Coronary artery (tissue), 2 donors: ENCODE measurements at places on chromosomes 11 and 22.

GRCh38 chr22:20436768-20437612 lies 635 bp downstream of the SCARF2 start:
- no peak for DNase-seq

DNA sequence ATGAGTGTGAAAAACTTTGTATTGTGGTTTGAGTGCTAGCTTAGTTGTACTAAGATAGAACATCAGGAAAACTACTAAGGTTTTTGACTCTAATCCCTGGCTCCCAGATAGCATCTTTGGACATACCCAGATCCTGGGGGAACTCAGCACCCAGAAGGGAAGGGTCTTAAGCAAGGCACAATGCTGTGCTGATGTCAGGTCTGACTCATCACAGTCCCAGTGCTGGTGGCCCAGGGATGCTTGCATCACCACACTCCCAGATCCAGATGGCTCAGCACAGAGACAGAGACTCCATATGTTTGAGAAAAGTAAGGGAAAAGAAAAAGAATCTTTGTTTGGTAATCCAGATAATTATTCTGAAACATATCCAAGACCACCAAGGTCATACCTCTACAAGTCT lies 18.3 kb upstream of the OR56A3 start:
- DNase-seq, result no peak

DNA sequence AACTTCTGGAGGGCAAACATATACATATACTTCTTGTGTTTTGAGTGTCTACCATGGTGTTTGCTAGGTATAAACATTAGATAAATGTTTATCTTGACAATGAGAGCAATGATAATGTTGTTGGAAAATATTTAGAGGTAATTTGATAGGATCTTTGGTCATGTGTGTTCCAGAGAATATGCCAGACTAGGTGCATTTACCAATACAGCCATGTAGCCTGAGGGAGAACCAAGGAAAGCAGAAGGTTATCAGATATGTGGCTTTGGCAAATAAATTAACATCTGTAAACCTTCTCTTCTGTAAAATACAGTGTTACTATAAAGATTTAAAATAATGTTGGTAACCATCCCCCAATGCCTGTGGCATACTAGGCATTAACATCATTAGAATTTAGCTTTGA lies 226.8 kb downstream of the C11orf87 start:
- DNase-seq, result no peak

- peak; percentile 84 for DNase-seq
These were observed 79.4 kb upstream of the NAV2 start for GRCh38 chr11:19633276-19633675.

- no peak for DNase-seq
These were observed 26.1 kb upstream of the CLMP start for GRCh38 chr11:123221096-123221561.

DNA sequence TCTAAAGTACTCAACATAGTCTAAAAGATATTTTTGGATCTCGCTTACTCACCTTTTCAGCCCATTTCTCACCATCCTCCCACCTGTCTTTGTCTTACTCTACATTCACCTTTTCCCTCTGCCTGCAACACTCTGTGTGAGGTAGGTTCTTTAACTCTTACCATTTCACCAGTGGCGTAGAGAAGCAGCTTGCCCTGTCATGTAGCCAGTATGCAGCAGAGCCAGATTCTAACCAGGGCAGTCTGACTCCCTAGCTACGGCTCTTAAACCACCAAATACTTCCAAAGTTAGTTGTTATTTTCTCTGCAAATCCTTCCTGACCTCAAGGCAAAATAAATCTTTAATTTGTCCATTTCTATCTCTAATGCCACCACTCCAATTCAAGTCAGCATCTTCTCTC lies 7.5 kb downstream of the ALG8 start:
- no peak for DNase-seq

GRCh38 chr11:70251659-70252321 lies 18.7 kb upstream of the PPFIA1 start:
- DNase-seq, result no peak

DNA sequence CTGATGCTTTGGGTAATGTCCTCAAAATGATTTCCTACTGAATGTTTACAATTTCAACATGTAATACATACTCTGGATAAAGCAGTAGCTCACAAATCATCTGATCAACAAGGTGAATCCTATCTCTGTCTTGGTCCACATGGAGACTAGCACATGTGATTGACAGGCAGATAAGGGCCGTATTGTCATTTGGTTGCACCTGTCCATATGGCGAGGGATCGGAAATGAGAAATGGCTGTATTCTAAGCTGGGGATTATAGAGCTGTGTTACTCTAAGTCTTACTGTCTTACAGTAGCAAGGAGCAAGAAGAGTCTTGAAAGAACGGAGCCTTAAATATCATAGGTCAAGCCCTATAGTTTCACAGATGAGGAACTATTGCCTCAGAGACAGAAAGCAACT lies 55.7 kb downstream of the APIP start:
- no peak for DNase-seq
